ENCODE measurements at places on chromosomes 12 and 14.

- peaks cover 24% of the 10 kb centered on the region for H3K4me1 ChIP-seq
- no peaks in the 10 kb centered on the region for H3K27me3 ChIP-seq
- peaks cover 20% of the 10 kb centered on the region for H3K36me3 ChIP-seq
Observed at GRCh38 chr12:42468341-42468821, 121.2 kb downstream of the PRICKLE1 start.

- no peaks in the 10 kb centered on the region for H3K36me3 ChIP-seq
- no peak overlapping the region for H3K27ac ChIP-seq
- no peak for DNase-seq
- H3K27me3 ChIP-seq, result peaks cover 80% of the 10 kb centered on the region
- H3K4me1 ChIP-seq, result no peaks in the 10 kb centered on the region
Observed at GRCh38 chr14:36647417-36647823, 14.2 kb upstream of the PAX9 start.

- H3K4me3 ChIP-seq, result no peak overlapping the region
- no peaks in the 10 kb centered on the region for H3K27me3 ChIP-seq
- H3K36me3 ChIP-seq, result no peaks in the 10 kb centered on the region
- no peak for DNase-seq
Observed at GRCh38 chr12:99917711-99918402, 66.9 kb downstream of the ANKS1B start.

DNA sequence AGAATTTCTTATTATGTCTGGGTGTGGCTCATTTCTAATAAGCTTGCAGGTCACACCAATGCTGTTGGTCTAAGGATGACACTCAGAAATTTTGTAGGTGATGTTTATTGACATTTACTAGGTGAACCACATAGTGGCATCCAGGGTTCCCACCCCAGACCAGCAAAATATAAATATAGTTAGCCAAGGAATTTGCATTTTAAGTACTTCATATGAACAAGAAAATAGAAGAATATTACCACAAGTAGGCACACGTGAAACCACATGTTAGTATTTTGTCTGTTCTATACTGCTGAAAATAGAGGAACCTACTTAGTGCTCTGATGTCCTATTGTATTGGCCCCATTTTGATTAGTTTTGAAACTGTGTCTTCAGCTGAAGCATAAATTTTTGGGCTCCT lies 71.1 kb downstream of the USP15 start:
- H3K36me3 ChIP-seq, result peaks cover 79% of the 10 kb centered on the region
- H3K4me1 ChIP-seq, result peaks cover 13% of the 10 kb centered on the region
- no peak overlapping the region for H3K4me3 ChIP-seq
- no peak for DNase-seq
- H3K27me3 ChIP-seq, result no peaks in the 10 kb centered on the region

DNA sequence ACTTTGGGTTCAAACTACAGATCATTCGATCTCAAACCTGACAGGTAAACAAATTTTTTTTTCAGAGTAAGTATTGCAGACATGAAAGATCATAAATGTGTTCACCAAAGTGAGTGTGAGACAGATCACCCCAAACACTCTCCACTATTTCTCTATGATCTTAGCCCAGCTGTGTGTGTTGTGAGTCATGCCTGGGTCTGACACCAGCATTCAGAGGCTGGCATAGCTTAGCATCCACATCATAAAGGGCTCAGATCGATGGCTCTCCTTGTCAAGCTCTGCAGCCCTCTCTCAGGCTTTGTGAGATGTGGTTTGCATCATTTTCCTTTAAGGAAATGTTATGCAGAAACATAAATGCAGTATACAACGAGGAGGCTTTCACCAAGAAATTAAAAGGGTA lies 164.9 kb downstream of the ETV6 start:
- no peaks in the 10 kb centered on the region for H3K27me3 ChIP-seq
- H3K4me1 ChIP-seq, result peaks cover 55% of the 10 kb centered on the region
- H3K4me3 ChIP-seq, result no peak overlapping the region
- H3K27ac ChIP-seq, result peak overlapping the region; percentile 99

- H3K36me3 ChIP-seq, result no peaks in the 10 kb centered on the region
- no peak overlapping the region for H3K4me3 ChIP-seq
- no peak for DNase-seq
- H3K27ac ChIP-seq, result no peak overlapping the region
- H3K4me1 ChIP-seq, result peaks cover 23% of the 10 kb centered on the region
Observed at GRCh38 chr12:119661882-119662281, 6.1 kb upstream of the PRKAB1 start.

GRCh38 chr14:55370883-55371455 lies 40.7 kb downstream of the ATG14 start:
- H3K4me3 ChIP-seq, result no peak overlapping the region
- no peaks in the 10 kb centered on the region for H3K27me3 ChIP-seq
- H3K36me3 ChIP-seq, result peaks cover 71% of the 10 kb centered on the region
- no peak overlapping the region for H3K27ac ChIP-seq

DNA sequence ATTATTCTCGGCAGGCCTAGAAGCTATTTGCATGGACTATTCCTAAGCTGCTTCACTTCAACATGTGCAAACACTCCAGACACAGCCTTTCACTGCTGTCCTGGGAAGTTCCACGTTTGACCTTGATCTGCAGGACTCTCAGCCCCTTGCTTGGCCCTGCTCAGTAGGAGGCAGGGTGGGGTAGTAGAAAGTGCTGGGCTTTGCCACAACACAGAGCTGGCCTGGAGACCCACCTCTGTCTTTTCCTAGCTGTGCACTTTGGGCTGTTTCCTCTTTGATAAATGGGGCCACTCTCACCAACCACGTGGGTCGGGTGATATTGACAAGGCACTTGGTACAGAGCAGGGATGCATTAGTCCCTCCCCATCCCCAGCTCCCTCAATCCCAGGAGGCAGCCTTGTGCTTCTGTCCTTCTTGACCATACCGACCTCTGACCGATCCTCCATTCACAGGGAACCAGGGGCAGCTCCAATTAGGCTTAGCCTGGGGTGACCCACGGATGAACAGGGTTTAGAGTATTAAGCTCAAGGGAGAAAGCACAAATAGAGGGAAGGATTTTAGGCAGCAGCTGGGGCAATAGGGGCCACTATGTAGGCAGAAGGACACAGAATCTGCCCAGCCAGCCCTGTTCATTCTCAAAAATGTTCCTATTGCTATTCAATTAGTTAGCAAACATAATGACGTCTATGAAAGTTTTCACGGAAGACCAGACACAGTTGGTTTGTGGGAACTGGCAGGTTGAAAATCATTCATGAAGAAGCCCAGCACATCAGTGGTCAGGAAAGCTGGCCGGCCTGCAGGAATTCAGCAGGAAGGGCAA lies 63.3 kb downstream of the SYNE3 start:
- DNase-seq, result no peak
- H3K36me3 ChIP-seq, result peaks cover 96% of the 10 kb centered on the region
- no peaks in the 10 kb centered on the region for H3K27me3 ChIP-seq

GRCh38 chr12:50948798-50949197 lies 3.5 kb upstream of the HIGD1C start:
- no peaks in the 10 kb centered on the region for H3K36me3 ChIP-seq
- no peak overlapping the region for H3K4me3 ChIP-seq

DNA sequence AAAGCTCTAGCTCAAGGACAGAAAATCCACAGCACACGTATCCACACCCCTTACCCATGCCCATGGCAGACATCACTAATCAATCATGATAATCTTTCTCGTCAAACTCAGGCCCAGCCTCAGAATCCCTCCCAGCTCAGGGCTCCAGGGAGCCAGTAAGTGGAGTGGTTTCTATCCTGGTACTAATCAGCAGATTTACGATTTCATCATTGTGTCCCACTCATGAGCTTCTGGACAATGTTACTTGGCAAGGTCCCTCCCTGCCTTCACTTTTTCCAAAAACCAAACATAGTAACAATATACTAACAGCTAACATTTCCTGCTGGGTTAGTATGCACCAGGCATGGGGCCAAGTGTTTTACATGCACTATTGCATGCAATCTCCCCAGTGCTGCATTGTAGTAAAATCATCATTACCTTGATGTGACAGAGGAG lies 45.8 kb upstream of the NCOR2 start:
- peaks cover 51% of the 10 kb centered on the region for H3K4me1 ChIP-seq
- DNase-seq, result no peak
- H3K4me3 ChIP-seq, result no peak overlapping the region
- H3K27ac ChIP-seq, result no peak overlapping the region

DNA sequence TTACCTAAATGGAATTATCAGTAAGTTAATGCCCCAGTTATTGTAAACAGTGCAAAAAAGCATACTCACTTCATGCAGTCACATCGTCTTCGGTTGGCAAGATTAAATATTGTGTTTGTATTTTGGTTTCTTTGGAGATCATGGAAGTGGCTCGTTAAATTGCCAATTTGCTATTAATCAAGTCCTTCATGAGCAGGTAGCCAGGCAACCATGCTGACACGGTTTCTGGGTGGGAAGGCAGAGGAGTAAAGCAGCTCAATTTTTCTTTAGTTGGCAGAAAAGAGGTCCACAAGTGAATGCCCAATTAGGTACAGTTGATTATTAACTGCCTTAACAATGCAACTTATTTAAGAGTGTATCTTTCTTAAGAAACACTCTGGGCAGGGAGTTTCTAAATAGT lies 43.9 kb downstream of the PPP4R3A start:
- no peak overlapping the region for H3K4me3 ChIP-seq
- no peak for DNase-seq
- no peak overlapping the region for H3K27ac ChIP-seq
- no peaks in the 10 kb centered on the region for H3K4me1 ChIP-seq
- no peaks in the 10 kb centered on the region for H3K27me3 ChIP-seq

DNA sequence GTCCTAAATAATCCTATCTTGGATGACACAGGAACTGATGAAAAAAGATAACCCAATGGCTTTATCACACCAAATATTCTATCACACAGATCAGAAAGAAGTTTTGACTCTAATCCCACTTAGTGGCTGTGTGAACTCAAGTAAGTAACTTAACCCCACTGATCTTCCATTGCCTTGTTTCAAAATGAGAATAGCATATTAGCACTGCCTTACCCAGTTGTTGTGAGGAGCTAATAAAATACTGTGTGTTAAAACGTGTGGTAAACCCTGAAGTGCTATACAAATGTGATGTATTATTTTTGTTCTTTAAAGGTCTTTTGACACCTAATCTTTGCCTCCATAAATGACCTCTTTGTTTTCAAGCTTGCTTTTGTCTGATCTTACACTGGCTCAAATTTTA lies 60.9 kb upstream of the ARID2 start:
- DNase-seq, result no peak
- H3K36me3 ChIP-seq, result no peaks in the 10 kb centered on the region
- H3K4me3 ChIP-seq, result no peak overlapping the region
- H3K27ac ChIP-seq, result no peak overlapping the region

DNA sequence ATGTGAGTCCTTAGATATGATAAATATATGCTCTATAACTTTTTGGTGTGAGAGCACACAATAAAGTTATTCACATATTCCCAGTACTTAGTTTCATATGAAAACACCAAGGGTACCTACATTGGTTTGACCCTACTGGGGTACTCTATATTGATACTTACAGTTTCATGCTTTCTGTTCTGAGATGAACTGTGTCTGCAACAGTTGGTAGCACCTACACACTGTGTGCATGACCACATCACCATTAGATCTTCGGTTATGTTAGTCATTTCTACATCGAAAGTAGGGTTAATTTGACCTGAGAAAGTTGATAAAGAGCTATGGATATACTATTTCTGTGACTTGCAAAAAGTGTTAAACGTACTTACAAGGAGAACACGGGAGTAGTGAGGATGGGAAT lies 337.2 kb downstream of the NPAS3 start:
- DNase-seq, result no peak
- no peaks in the 10 kb centered on the region for H3K36me3 ChIP-seq
- H3K27me3 ChIP-seq, result no peaks in the 10 kb centered on the region
- H3K4me1 ChIP-seq, result no peaks in the 10 kb centered on the region

DNA sequence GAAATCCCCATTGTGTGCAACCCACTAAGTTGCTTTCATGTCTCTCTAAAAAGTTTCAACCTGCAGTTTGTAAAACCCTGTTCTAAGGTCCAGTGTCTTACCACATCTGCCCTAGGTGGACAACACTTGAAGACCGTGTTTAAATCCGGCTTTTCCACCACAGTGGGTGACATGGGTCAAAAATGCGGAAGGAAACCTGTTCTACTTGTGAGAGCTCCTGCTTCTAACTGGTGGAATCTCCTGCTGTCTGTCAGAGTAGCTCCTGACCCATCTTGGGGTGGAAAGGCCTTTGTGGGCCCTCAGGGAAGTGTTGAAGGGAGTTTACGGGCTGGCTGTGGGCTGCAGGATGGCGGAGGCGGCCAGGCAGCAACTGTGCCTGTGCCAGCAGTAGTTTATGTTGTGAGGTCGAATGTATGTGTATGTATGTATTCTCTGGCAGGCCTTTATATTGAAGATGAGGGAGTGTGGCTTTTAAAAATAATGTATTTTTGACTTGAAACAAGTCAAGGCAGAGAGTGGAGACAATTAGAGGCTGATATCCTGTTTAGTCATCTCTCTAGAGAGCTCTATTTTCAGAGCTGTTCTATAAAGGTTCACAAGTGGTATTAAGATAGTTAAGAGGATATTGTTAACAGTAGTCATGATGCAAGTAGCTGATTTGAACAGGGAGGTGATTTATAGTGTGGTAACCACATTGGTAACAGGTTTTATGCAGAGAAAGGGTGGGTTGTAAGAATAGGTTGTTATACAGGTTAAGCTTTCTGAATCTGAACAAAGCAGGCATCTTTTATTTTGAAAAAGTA lies 67.0 kb downstream of the PRKCH start:
- no peaks in the 10 kb centered on the region for H3K36me3 ChIP-seq
- peak; percentile 57 for DNase-seq
- H3K4me1 ChIP-seq, result peaks cover 5% of the 10 kb centered on the region
- no peak overlapping the region for H3K4me3 ChIP-seq
- H3K27ac ChIP-seq, result no peak overlapping the region

DNA sequence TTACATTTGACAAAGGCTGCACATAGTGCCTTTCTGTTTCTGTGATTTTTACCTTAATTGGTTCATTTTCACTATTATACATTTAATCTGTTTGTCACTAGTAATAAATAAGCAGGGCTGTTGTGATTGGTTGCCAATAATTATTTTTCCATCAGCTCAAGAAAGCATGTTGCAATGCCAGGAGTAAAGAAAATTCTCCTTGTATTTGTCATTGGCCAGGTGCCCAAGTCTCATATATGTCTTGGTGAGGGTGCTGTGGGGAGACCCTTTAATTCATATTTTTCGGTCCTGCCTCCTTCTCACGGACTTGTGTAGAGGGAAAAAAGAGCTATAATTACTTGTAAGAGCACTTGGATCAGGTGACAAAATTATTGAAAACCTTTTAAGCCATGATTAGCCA lies 108.0 kb downstream of the KITLG start:
- DNase-seq, result no peak
- H3K4me1 ChIP-seq, result no peaks in the 10 kb centered on the region
- no peak overlapping the region for H3K4me3 ChIP-seq
- H3K27ac ChIP-seq, result no peak overlapping the region
